ENCODE measurements at places on chromosomes 7 and 10. TPM values are rescaled to one million over a fixed set of nuclear protein-coding genes. Genes with fewer than 3 reads are reported as not detected.

DNA sequence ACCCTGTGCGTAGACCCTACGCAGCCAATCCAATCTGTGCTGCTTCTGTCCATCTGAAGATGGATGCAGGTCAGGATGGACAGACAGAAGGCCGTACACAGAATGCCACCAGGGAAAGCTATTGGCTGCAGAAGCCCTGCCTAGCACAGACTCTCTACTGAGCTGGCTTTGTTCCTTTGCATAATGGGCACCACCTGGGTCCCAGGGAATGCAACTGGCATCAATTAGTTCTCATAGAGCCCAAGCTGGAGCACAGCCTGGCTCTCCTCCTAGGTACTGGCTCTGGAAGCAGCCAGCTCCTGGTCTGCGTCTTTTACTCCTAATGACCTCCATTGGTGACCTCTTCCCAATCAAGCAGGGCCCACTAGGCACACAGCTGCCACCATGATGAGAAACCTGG, 26.8 kb upstream of the CACUL1 start:
- no peak for DNase-seq
- no peaks in the 10 kb centered on the region for H3K36me3 ChIP-seq
- no peaks in the 10 kb centered on the region for H3K4me1 ChIP-seq

DNA sequence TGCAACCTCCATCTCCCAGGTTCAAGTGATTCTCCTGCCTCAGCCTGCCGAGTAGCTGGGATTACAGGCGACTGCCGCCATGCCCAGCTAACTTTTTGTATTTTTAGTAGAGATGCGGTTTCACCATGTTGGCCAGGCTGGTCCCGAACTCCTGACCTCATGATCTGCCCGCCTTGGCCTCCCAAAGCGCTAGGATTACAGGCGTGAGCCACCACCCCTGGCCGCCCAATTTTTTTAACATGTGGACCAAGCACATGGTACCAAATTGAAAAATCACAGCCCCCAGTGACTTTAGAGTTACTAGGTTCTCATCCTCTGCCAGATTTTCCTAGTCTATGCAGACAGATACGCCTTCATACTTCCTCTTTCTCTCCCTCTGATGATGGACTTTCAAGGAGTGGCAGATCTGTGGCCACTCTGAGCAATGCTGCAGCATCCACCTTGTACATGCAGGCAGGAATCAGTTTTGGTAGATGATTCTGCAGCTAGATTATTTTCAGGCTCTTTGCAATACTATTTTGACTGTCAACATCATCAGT, 34.0 kb upstream of the EZH2 start:
- DNase-seq, result no peak
- no peaks in the 10 kb centered on the region for H3K27me3 ChIP-seq
- no peaks in the 10 kb centered on the region for H3K36me3 ChIP-seq
- H3K4me1 ChIP-seq, result no peaks in the 10 kb centered on the region
- H3K4me3 ChIP-seq, result no peak overlapping the region
- H3K27ac ChIP-seq, result no peak overlapping the region

DNA sequence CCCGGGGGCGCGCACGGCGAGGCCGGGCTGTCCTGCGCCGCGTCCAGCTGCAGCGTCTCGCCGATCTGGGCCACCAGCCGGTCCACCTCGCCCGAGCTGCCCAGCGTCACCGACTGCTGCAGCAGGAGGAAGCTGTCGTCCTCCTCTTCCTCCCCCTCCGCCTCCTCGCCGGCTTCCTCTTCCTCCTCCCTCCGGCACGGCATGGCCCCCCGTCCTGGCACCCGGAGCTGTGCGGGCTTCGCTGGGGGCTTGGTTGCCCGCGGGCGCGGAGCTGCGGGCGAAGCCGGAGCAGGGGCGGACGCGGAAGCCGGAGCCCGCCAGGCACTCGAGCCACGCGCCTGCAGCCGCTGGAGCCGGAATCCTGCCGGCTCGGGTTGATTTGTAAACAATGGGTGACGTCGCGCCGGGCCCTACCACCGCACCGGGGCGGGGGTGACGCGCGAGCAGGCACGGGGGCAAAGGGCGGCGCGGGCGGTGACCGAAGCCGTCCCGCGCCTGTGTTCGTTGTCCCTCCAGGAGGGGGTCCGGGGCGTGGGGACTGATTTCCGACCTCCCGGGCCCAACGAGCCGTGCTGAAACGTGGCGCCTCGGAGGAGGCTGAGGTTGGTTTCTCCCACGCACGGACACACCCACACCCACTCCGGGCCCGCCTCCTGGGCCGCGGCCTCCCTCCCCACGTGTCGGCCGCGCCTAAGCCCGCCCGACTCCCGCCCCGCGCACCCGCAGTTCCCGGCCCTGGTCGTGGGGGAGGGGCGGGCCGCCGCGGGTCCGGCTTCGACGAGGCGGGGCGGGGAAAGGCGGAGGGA, at the start of gene FRAT2:
Gene FRAT2, minus strand, starts transcription at position 360 of the 806 bp plus-strand sequence. Its CDS starts 157 bp downstream, at position 203.
- H3K27me3 ChIP-seq, result no peaks in the 10 kb centered on the region
- peaks cover 81% of the 10 kb centered on the region for H3K4me1 ChIP-seq
- peak within 1 kb of the TSS; percentile 88 for H3K4me3 ChIP-seq
- DNase-seq, result peak; percentile 93

The LIPK gene
- not detected for total RNA-seq
